ENCODE measurements at places on chromosomes 6 and 20. TPM values are rescaled to one million over a fixed set of nuclear protein-coding genes. Genes with fewer than 3 reads are reported as not detected.

The KCNK15 gene
- total RNA-seq = not detected

The GPR6 gene
- total RNA-seq = not detected

The VGLL2 gene
- not detected for total RNA-seq

The DUSP15 gene
- total RNA-seq = not detected

The HTR1B gene
- not detected for total RNA-seq

The MMS22L gene
- 34.5 TPM for total RNA-seq

The BPIFB4 gene
- total RNA-seq = not detected

The PTCRA gene
- not detected for total RNA-seq

DNA sequence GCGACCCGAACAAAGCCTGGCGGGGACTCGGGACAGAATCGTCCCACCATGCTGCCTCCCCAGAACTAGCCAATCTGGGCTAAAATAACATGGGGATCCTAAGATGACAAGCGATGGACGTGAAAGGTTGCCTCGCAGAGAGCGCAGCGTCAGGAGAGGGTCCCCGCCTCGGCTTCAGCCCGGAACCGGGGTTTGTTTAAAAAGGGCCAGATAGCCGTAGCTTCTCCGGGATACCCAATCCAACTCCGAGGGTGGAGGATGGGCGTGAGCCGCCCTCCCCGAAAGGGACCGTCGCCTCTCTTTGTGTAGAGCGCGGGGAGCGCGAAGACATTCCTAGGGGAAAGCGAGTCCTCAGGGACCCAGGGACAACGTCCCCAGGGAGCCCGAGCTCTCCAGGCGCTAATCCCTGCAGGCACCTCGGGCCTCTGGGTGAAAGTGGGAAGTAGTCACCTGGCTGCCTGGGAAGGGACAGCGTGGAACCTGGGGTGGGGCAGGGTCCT is 643 bp downstream of the CD24 start:
- peak; percentile 34 for DNase-seq

DNA sequence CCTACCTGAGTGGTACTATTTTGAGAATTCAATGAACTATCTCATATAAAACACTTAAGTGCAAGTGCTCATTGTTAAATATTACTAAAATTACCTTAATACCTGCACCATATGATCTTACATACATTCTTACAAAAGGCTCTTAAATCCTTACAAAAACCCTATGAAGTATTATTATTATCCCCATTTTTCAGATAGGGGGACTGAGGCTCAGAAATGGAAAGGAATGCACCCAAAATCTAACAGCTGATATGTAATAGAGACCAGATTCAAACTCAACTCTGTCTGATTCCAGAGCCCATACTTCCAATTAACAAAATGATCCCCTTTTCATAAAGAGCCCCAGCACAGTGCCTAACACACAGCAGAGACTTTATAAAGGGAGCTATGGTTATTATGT is 17.5 kb downstream of the BCL2L1 start:
- no peak for DNase-seq

GRCh38 chr6:30450548-30450908 is 38.8 kb upstream of the HLA-E start:
- no peak for DNase-seq

GRCh38 chr6:122323361-122323760 is 76.1 kb upstream of the HSF2 start:
- no peak for DNase-seq

- DNase-seq = no peak
Measured at GRCh38 chr6:94468830-94469229, 1049.5 kb upstream of the EPHA7 start.

DNA sequence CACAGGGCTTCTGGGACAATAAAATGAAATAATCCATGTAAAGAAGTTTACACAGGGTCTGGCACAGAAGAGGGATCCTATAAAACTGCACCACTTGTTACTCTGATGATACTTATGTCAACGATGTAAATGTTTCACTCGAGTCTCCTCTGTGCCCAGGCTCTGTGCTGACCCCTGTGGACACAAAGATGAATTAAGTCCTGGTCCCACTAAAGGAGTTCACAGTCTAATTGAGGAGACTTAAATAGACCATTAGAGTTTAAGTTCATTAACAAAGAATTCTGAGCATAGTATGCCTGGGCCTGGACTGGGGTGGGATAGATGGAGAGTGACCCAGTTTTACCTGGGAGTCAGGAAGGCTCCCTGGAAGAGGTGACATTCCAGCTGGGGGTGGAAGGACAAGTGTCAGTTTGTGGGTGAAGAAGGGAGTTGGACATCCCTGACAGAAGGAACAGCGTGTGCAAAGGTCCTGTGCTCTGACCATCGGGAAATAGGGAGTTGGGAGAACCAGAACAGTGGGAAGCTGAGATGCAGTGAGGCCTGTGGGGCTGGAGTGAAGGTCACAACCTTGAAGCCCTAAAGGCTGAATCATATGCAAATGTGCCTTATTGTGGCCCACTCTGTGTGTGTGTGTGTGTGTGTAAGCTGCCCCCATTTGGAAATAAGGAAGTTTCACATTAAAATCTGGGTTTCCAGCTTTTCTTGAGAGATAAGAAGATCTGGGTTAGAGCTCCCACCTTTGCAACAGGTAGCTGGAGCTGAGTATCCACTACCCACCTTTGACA is 1.1 kb downstream of the OCSTAMP start:
- no peak for DNase-seq

DNA sequence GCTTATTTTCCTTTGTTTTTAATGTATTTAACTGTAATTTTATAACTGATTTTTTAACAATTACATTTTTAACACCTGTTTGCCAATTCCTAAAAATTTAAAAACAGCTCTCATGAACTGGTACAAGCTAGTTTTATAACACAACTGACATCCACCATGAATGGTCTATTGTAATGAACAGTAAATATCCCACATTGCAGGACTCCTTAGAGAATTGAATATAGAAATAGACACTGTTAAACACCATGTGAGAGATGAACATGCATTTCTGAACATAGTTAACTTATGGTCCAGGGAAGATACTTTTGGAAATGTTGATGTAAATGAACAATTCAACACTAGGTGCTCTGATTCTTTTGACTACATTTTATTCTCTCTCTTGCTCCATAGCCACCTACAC is 195.1 kb upstream of the GMDS start:
- no peak for DNase-seq

- no peak for DNase-seq
Measured at GRCh38 chr6:134721060-134721405, 228.9 kb downstream of the ALDH8A1 start.

- DNase-seq = no peak
Measured at GRCh38 chr6:98927534-98927933, 20.2 kb downstream of the FBXL4 start.

- no peak for DNase-seq
Measured at GRCh38 chr20:55488593-55488992, 516.7 kb downstream of the CBLN4 start.

GRCh38 chr6:147132889-147133288 is 71.3 kb upstream of the STXBP5 start:
- DNase-seq = no peak

DNA sequence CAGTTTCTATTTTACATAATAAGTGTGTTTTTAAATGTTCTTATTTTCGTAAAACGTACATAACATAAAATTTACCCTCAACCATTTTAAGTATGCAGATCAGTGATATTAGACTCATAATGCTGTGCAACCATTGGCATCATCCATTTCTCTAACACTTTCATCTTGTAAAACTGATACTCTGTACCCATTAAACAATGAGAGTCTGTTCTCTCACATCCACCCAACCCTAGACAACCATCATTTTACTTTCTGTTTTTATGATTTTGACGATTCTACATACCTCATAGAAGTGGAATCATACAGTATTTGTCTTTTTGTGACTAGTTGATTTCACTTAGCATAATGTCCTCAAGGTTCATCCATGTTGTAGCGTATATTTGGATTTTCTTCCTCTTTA is 140.4 kb downstream of the TINAG start:
- DNase-seq = no peak

GRCh38 chr6:22471132-22471690 is 98.2 kb upstream of the HDGFL1 start:
- no peak for DNase-seq

DNA sequence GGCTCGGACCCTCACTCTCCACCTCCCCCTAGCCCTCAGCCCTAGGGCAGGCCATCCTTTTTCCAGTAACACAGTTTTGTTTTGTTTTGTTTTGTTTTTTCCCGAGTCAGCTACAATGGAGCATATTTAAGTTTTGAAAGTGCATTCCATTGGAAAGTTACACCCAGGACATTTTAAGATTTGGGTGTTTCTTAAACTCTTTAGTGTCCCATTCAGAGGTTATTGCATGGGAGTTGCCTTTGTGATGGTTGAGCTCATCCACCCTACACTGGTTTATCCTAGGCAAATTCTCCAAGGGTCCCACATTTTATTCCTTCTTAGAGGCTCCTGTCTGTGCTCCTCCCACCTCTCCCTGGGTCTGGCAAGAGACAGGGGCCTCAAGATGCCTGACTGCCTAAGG is 58.9 kb downstream of the THBS2 start:
- DNase-seq = no peak

DNA sequence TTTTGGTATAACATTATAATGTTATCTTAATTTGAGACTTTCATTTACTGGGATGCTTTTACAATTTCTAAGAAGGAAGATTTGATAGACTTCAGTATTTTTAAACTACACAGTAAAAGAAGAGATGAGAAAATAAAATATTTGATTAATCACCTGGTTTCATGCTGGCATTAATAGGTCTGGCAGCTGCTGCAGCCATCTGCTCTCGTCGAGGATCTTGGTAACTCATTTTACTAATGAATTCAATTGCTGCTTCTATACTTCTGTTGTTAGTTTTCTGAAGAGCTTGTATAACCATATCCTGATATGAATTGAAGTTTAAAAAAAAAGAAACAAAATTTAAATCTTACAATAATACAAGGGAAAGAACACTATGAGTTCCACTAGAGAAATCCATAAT is 23.0 kb downstream of the LATS1 start:
- no peak for DNase-seq

DNA sequence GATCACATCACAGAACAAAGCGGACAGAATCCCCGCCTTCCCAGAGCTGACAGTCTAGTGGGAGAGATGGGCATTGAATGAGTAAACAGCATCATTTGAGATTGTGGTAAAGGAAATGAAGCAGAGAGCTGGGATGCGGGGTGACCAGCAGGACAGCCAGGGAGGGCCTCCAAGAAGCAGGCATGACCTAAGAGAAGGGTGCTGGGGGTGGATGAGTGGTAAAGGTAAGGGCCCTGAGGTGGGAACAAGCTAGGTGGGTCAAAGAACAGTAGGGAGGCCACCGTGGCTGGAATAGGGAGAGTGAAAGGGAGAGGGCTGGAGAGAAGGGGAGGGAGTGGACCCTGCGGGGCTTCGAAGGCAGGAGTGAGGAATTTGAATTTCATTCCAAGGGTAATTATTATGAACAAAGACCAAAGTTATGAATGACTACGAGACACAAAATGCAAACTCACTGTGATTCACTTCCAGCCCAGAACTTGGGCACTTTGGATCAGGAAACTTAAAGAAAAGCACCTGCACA is 61.4 kb downstream of the CEBPB start:
- DNase-seq = no peak

GRCh38 chr6:70651326-70651905 is 16.3 kb upstream of the SMAP1 start:
- DNase-seq = peak; percentile 55

DNA sequence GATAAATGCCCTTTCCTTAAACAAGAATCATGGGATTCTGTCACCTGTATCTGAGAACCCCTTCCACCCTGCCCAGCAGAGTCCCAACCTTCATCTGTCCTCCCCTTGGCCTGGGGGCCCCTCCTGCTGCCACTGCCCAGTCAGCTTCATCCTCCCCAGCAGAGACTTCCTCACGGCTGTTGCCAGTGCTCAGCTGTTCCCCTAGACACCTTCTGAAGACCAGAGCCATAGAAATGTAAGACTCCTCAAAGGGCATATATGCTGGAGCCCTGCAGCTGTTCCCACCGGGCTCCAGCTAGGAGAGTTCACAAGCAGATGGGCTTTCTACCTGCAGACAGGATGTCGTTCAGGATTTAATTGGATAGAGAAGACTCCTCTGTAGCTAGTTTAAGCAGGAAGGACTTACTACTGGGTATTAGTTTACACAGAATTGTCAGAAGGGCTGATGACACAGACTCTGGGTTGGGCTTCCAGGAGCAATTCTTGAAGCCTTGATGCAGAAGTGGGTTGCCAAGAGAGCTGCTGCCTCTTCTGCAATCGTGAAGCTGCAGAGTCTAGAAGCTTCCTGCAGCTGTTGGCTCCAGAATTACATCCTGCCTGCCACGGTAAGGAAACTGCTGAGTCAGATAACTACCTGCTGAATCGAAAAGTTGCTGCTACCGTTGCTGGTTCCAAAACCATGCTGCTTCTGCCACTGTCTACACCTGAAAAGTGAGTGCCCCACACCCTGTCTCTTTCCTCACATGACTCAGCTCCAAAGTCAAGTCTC is 57.1 kb upstream of the MLN start:
- no peak for DNase-seq

DNA sequence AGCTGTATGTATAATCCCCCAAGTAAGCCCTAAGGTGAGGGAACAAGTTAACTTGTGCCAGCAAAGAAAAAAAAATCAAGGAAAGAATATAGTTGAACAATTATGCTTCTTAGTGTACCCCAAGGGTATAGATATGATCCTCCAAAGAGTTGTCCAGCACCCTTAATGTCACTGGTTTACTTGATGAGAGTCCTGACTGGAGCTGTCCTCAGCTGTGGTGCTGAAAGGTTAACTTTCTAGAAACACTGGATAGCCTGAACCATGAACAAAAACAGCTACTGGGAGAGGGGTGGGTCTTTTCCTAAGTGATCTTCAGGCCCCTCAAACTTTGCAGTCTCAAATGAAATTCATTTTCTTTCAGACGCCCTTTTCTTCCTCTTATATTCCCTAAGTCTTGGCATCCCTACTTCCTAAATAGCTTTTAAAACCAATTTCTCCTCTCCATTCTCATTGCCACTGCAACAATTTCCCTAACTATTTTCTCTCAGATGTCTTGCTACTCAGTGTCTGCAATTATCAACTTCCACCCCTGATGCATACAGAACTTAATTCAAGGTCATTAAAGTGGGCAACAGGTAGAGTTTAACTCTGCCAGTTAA is 83.5 kb upstream of the PROKR2 start:
- no peak for DNase-seq
